LoVo (cell line): ENCODE measurements at places on chromosomes 2 and 18.
A peak's percentile ranks its signal among the peaks of the same experiment; 100 is the strongest.

DNA sequence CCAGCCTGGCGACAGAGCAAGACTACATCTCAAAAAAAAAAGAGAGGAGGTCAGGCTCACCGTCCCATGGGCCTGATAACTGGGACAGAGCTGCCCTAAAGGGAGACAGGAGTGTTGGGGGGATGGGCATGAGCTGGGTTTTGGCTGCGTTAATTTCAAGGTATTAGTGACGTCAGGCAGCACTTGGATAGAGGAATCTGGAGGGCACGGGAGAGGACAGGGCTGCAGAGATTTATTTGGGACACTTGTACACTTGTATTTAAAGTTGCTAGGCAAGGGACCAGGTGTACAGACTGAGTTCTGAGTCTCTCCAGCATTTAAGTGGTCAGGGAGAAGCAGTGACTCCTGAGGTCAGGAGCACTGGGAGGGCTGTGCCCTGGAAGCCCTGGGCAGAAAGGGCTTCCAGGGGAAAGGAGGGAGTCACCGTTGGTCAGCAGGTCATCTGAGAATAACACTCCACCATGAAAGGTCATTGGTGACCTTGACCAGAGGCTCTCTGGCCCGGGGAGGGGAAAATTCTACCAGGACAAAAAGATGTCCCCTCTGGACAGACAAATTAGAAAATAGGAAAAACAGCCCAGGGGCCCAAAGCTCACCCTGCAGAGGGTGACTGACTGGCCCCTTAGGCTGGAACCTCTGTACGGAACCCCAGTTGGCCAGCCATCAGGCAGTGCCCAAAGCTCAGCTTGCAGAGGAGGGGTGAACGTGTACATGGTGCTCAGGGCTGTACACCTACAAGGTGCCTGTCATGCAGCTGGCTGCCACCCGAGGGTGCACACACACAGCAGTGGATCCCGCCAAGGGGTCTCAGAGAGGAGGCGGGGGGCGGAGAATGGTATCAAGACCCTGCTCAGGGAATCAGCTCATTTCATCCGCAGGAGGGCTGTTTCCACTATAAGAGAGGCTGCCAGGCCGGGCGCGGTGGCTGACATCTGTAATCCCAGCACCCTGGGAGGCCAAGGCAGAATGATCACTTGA is 23.0 kb upstream of the CNNM3 start:
- no peak for DNase-seq

DNA sequence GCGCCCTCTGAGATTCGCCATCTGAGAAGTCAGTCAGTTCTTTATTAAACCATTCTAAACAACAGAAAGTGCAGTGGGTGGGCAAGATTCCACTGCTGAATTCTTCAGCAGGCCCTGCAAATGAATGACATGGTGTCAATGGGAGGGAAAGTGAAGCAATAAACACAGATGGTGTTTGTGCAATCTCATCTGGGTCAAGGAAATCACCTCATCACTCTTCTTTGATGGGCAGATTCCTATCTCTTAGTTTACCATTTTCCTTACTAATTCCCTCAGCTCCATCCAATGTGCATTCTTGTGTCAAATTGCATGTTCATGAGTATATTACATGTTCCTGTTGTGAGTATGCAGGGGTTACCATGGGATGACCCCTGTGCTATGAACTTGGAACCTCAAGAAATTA is 100.7 kb upstream of the CYP1B1 start:
- DNase-seq, result no peak

DNA sequence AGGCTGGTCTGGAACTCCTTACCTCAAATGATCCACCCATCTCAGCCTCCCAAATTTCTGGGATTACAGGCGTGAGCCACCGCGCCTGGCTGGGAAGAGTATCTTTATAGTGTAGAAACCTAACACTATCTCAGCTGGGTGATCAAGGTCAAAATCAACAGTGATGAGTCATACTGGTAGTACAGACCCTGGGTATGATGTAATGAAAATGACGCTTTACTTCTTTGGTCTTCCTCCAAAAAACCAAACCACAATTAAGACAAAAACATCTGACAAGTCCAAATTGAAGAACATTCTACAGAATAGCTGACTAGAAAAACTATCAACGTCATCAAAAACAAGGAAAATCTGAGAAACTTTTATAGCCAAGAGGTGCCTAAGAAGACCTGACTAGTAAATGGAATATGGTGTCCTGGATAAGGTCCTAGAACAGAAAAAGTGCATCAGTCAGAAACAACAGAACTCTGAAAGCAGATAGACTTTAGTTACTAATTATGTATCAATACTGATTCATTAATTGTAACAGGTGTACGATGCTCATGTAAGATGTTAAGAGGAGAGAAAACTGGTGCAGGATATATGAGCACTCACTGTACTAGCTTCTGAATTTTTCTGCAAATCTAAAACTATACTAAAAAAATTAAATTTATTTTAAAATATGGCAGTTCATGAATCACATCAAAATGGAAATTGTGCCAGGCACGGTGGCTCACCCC is 25.4 kb downstream of the PDCL3 start:
- peak; percentile 19 for DNase-seq

DNA sequence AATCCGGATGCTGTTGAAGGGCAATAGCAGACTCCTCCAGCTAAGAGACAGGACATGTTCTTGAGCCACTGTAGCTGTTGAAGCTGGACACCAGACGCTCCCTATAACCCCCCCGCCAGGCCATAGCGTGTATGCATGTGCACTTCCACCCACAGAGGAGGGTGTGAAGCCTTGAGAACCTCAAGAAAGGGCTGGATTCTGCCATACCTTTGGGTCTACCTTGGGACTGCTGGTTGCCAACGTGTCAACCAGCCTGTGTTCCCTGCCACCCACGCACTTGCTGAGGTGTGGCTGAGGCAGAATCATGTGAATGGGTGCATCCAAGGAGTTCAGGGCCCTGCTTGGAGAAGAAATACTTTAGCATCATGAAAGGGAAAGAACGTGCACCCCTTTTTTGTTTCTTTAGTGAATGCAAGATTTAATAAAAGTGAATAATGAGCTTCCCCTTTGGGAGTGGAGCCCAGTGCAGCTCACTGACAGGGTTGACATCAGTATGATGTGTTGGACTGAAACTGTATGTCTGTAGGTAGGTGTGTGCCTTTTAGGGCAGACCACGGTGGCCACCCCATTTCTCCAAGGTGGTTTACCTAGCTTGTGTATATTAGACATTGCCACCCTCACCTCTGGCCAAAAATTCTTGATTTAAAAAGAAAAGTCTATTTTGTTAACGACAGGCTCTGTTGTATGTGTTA is 198.3 kb downstream of the MGAT5 start:
- no peak for DNase-seq

- peak; percentile 73 for DNase-seq
These were observed 25.6 kb upstream of the PMAIP1 start for GRCh38 chr18:59874166-59874565.

DNA sequence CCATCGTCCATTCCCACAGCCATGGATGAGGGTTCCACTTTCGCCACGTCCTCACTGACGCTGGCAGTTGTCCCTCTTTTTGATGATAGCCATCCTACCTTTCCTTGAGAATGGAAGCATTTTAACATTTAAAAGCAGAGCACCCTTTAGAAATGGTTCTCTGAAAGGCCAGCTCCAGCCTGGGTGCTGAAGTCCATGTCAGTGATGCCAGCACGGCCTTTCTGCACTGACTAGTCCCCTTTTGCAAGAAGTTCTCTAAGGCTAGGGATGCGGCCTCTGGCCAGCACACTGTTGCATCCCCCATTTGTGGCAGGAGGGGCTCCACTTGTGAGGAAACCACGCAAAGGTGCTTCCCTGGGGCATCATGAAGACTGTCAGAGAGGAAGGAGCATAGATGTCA is 203.5 kb downstream of the MGAT5 start:
- DNase-seq, result no peak

GRCh38 chr2:207327513-207327912 is 161.8 kb upstream of the KLF7 start:
- DNase-seq, result no peak

DNA sequence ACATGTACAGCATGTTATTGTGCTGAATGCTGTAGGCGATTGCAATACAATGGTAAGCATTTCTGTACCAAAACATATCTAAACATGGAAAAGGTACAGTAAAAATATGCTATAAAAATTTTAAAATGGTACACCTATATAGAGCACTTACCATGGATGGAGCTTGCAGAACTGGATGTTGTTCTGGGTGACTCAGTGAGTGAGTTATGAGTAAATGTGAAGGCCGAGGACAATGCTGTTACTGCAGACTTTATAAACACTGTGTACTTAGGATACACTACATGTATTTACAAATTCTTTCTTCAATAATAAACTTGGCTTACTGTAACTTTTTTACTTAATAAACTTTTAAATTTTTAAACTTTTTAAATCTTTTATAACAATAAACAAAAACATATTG is 473.4 kb upstream of the UBE2E3 start:
- DNase-seq, result no peak

DNA sequence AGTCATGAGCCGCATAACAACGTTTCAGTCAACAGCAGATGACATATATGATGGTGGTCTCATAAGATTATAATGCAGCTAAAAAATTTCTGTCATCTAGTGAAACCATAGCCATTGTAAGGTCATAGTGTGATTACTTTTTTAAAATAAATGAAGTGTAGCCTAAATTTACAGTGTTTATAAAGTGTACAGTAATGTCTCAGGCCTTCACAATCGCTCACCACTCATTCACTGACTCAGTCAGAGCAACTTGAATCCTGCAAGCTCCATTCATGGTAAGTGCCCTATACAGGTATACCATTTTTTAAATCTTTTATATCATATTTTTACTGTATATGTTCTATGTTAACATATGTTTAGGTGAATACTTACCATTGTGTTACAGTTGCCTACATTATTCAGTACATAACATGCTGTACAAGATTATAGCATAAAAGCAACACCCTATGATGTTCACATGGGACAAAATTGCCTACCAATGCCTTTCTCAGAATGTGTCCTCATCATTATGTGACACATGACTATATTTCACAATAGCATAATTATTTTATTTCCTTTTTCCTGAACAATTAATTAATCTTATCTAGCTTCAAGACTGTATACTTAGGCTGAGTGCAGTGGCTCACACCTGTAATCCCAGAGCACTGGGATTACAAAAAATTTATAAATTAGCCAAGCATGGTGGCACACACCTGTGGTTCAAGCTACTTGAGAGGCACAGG is 1115.9 kb upstream of the ZEB2 start:
- DNase-seq, result no peak

- DNase-seq, result no peak
These were observed 1732.3 kb upstream of the PIK3C3 start for GRCh38 chr18:40222776-40223175.

- DNase-seq, result no peak
These were observed 585.8 kb upstream of the CHAC2 start for GRCh38 chr2:53181759-53182158.

- no peak for DNase-seq
These were observed 103.4 kb upstream of the MSH2 start for GRCh38 chr2:47299555-47299954.

- DNase-seq, result no peak
These were observed 20.2 kb downstream of the SCYGR8 start for GRCh38 chr2:227765788-227766372.

DNA sequence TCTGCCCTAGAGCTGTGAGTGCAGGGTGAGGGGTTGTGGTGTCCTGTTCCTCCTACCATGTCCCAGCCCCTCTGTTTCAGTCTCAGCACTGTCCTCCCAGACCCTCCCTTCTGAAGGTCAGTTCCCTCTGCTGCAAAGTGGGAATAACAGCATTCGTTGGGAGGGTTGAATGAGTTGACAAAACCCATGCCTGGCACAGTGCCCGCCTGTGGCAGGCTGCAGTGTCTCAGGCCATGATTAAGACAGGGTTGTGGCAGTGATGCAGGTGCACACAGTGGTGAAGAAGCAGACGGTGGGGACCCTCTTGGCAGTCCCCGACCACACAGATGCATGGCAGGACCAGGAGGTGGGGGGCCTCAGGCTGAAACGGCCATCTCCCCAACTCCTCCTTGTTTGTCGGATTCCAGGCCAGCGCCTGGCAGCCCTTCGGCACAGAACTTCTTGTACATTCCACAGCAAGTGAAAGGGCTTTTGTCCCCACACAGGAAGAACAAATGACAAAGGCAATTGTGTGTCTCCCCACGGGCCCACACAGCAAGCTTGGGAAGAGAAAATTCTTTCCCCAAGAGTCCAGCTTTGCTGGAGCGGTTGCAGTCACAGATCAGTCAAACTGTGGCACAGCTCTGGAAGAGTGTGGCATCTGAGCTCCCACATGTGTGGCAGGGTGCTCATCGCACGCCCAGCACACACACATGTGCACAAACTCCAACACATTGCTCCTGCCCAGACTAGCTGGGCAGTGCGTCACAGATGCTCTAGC is 92.0 kb upstream of the MSH2 start:
- peak; percentile 47 for DNase-seq

DNA sequence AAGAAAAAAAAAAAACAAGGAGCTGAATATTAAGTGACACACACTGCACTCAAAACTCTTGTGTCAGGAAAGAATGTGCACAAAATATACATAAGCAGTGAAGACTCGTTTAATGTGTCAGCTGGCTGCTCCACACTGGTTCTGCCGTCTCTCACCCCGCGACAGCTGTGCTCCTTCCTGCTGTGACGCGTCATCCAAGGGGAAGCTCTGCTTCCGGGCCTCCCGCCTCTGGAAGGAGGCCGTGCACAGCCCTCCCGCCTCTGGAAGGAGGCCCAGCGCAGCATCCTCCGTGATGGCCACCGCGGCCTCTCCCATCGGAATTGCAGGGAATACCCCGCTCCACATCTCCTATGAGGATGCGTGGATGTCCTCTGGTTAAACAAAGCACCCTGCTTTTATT is 151.0 kb downstream of the HDAC4 start:
- no peak for DNase-seq

- DNase-seq, result no peak
These were observed 19.1 kb downstream of the SULT1C4 start for GRCh38 chr2:108396845-108397244.

DNA sequence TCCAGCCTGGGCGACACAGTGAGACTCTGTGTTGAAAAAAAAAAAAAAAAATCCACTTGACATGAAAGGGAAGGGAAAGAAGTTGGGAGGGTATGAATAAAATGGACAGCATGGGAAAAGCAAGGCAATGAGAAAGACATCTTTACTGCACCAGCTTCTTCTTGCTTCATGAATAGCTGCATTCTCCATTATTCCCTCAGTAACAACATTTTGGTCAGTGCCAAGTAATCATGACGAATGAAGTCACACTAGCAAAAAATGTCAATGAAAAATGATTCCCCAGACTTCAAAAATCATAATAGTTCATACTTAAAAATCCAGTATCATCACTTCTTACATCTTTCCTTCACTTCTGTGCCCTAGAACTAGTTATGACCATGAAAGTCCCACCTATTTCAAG is 30.4 kb downstream of the ADAM17 start:
- no peak for DNase-seq

- peak; percentile 67 for DNase-seq
These were observed 233.5 kb upstream of the ATP5MC3 start for GRCh38 chr2:175414882-175415487.

DNA sequence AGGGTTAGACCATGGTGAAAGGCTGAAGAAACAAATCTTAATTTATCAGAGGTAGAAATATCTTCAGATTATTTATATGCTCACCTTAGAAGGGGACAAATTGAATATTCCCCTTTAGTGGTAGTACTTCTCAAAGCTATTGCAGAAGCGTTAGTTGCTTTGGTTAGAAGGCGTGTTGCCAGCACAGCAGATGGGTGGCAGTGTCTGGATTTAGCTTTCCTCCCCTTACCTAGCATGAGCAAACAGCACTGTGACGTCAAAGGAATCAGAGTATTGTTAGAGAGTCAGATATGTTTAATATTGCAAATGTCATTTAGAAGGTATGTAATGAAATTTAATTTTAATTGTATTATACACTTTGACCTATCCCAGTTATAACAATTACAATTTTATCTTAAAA is 27.2 kb upstream of the GALR1 start:
- DNase-seq, result no peak
